Transverse colon (tissue), 4 donors: ENCODE measurements at places on chromosomes 7 and 10. TPM values are rescaled to one million over a fixed set of nuclear protein-coding genes. Genes with fewer than 3 reads are reported as not detected.
A peak's percentile ranks its signal among the peaks of the same experiment; 100 is the strongest.

- no peaks in the 10 kb centered on the region for H3K36me3 ChIP-seq
- DNase-seq: no peak
- no peaks in the 10 kb centered on the region for H3K4me1 ChIP-seq
- H3K27ac ChIP-seq: no peak overlapping the region
These were observed 50.8 kb downstream of the ZNF503 start for GRCh38 chr10:75350791-75351190.

GRCh38 chr10:99172128-99172738 lies 63.4 kb downstream of the HPSE2 start:
- H3K4me3 ChIP-seq: no peak overlapping the region
- no peak overlapping the region for H3K27ac ChIP-seq
- no peaks in the 10 kb centered on the region for H3K36me3 ChIP-seq

GRCh38 chr7:154566877-154567276 lies 436.0 kb downstream of the PAXIP1 start:
- no peak overlapping the region for H3K27ac ChIP-seq
- H3K4me3 ChIP-seq: no peak overlapping the region
- DNase-seq: no peak
- no peaks in the 10 kb centered on the region for H3K27me3 ChIP-seq
- no peaks in the 10 kb centered on the region for H3K4me1 ChIP-seq

DNA sequence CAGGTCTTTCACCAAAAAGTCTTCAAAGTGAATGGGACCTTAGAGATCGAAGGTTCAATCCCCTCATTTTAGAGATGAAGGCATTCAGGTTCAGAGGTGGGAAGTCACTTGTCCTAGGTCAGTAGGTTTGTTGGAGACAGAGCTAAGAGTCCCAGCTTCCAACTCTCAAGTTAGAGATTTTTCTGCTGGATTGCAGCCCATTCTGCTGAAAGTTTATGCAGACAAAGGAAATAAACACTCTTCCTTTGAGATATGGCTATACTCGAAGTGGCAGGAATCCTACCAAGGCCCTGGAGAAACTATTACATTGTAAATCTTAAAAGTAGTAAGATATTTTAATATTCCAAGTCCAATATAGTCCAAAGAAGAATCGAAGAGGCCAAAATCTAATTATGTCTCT lies 64.4 kb downstream of the LYZL1 start:
- no peaks in the 10 kb centered on the region for H3K4me1 ChIP-seq
- no peak for DNase-seq
- H3K27ac ChIP-seq: no peak overlapping the region
- no peak overlapping the region for H3K4me3 ChIP-seq
- H3K27me3 ChIP-seq: no peaks in the 10 kb centered on the region

- H3K27ac ChIP-seq: no peak overlapping the region
- no peak for DNase-seq
- H3K27me3 ChIP-seq: no peaks in the 10 kb centered on the region
- H3K4me3 ChIP-seq: no peak overlapping the region
These were observed 480.9 kb downstream of the ETV1 start for GRCh38 chr7:13508586-13508985.

GRCh38 chr10:54402576-54402975 lies 398.5 kb downstream of the PCDH15 start:
- no peak overlapping the region for H3K27ac ChIP-seq
- H3K4me1 ChIP-seq: no peaks in the 10 kb centered on the region

GRCh38 chr7:50304911-50305582 lies 531 bp downstream of the IKZF1 start:
- H3K4me1 ChIP-seq: no peaks in the 10 kb centered on the region
- H3K36me3 ChIP-seq: no peaks in the 10 kb centered on the region
- DNase-seq: peak; percentile 70
- H3K4me3 ChIP-seq: peak overlapping the region; percentile 58
- peak overlapping the region; percentile 79 for H3K27ac ChIP-seq
- H3K27me3 ChIP-seq: peaks cover 49% of the 10 kb centered on the region

The FGL2 gene
- 34.0 TPM for total RNA-seq

GRCh38 chr7:468681-469562 lies 50.7 kb downstream of the PDGFA start:
- no peak overlapping the region for H3K4me3 ChIP-seq
- H3K4me1 ChIP-seq: peaks cover 7% of the 10 kb centered on the region
- H3K36me3 ChIP-seq: no peaks in the 10 kb centered on the region
- H3K27me3 ChIP-seq: no peaks in the 10 kb centered on the region
- H3K27ac ChIP-seq: no peak overlapping the region

- H3K27me3 ChIP-seq: no peaks in the 10 kb centered on the region
- H3K4me3 ChIP-seq: no peak overlapping the region
- H3K36me3 ChIP-seq: peaks cover 40% of the 10 kb centered on the region
- no peaks in the 10 kb centered on the region for H3K4me1 ChIP-seq
These were observed 29.6 kb downstream of the PFKFB3 start for GRCh38 chr10:6232225-6232807.

DNA sequence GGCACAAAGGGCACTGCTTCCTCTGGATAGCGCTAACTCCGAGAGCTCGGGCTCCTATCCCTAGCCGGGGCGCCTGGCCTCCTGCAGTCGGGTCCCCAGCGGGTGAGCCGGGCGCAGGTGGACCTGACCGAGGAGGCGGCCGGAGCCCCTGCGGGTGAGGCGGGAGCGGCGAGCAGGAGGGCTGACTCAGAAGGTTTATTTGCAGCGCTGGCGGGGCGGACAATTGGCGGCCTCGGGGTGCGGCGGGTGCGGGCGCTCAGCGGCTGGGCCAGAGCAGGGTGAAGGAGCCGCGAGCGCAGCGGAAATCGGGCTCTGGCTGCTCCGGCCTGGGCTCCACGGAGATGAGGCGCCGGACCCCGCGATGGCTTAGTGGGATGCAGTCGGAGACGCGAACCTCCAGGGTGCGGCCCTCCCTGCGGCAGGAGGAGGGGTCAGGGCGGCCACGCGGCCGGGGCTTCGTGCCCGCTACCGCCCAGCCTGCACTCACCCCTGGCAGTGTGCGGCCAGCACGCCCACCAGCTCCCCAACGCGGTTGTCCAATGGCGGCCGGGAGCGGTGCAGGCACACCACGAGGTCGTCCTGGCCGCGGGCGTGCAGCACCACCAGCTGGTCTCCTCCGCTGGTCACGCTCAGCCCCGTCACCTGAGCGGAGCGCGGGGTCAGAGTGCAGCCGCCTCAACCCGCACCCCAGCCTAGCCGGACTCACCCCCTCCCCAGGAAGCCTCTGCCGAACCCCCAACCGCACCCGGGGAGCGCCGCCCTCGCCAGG lies 16.1 kb downstream of the MYO1G start:
- no peak for DNase-seq
- no peaks in the 10 kb centered on the region for H3K36me3 ChIP-seq
- H3K27me3 ChIP-seq: peaks cover 17% of the 10 kb centered on the region
- no peak overlapping the region for H3K27ac ChIP-seq
- H3K4me3 ChIP-seq: no peak overlapping the region

DNA sequence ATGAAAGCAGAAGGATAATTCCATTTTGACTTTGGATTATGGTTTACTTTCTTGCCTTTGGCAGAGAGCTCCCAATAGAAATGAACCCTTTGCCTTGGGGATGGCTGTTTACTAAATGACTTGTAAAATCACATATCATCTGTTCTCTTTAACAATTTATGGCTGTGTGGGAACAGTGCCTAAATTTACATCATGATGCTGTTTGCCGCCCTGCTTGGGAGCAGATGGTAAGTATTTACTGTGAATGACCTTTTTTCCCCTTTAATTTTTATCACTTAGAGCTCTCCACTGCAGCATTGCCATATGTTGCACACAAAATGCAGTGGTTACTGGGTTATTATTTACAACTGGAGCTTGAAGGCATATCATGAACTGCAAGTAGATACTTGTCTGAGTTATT lies 13.4 kb downstream of the HEPACAM2 start:
- no peak for DNase-seq
- no peaks in the 10 kb centered on the region for H3K4me1 ChIP-seq
- no peaks in the 10 kb centered on the region for H3K36me3 ChIP-seq
- H3K4me3 ChIP-seq: no peak overlapping the region
- H3K27me3 ChIP-seq: peaks cover 3% of the 10 kb centered on the region
